ENCODE measurements at places on chromosomes 1 and 21.
A peak's percentile ranks its signal among the peaks of the same experiment; 100 is the strongest.

- no peak for DNase-seq
These were observed 51.0 kb upstream of the GORAB start for GRCh38 chr1:170481000-170481399.

DNA sequence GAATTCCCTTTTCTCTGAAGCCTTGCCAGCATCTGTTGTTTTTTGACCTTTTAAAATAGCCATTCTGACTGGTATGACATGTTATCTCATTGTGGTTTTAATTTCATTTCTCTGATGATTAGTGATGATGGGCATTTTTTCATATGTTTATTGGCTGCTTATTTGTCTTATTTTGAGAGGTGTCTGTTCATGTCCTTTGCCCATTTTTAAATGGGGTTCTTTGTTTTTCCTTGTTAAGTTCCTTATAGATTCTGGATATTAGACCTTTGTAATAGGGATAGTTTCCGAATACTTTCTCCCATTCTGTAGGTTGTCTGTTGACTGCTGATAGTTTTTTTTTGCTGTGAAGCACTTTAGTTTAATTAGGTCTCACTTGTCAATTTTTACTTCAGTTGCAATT, 54.0 kb upstream of the C1orf185 start:
- DNase-seq: no peak

- DNase-seq: no peak
These were observed 41.9 kb downstream of the RCSD1 start for GRCh38 chr1:167671727-167672511.

- DNase-seq: no peak
These were observed 230.1 kb downstream of the DUSP10 start for GRCh38 chr1:221511797-221512196.

DNA sequence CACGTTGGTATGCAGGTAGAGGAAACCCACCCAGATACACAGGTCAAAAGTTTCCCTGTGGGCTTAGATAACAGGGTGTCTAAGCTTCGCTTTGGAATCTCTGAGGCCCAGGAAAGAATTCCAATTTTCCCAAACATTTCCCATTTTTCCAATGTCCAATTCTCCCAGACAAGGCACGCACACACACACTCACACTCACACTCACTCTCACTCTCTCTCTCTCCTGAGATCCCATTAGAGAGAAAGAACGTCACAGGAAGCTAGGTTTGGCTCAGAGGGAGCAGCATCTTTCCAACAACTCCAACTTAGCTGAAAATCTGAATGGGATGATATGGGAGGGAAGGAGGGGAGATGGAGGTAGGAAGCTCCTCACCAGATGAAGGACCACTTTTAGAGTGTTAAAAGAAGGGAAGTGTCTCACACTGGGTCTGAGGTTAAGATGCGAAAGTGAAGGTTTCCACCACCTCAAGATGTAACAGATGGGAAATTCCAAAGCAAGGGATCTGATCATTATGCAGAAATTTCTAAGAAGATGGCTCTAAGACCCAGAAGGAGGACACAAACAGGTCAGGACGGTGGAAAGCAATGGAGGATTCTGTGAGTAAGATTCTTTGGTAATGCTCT, 63.5 kb downstream of the GNG12 start:
- DNase-seq: no peak

- no peak for DNase-seq
These were observed 177.7 kb downstream of the VAV3 start for GRCh38 chr1:107787299-107787698.

DNA sequence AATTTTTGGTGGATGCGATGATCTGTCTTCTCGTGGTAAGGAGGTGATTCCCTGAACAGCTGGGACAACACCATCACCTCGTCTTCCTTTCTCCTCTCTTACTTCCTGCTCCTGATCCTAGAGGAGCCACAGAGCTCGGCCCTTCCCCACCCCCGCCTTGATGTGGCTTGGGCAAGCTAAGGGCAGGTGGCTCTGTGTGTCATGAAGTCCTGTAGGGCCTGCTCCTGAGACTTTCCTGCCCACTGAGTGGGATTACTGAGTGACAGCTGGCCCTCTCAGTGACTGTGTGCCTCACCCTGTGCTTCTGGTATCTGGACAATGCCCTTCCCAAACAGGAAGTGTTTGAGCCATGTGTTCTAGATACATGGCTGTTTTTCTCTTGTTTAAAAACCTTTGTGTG, 153.0 kb downstream of the KCNJ6 start:
- no peak for DNase-seq

DNA sequence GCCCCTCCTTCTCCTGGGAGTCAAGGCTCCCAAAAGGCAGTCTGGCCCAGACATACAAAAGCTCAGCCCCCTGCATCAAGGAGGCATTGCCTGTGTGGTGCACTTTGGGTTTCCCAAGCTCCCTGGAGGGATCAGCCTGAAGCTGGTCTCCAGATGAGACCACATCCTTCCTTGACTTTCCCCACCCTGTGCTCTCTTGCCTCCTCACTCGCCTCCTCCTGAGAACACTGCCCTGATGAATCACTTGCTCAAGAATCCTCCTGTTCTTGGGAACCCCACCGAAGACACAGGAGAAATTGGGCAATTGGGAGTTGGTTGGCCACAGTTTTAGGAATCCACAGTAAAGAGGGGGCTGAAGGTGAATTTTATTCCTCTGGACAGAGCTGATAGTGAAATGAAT, 34.8 kb upstream of the LYST start:
- no peak for DNase-seq

DNA sequence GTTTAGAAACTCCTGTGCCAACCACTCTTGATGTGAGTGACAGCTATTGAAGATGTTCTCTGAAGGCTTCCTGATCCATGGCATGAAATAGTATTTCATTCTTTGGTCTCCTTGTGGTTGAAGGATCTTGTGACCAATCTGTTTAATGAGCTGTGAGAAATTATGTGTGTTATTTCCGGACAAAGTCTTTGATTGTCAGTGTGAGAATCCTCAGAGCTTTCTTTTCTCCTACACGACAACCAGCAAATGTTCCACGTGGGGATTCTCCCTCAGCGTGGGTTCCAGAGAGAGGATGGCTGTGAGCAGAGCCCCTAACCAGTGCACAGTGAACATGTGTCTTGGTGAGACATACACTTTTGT, 45.0 kb upstream of the HOOK1 start:
- no peak for DNase-seq

DNA sequence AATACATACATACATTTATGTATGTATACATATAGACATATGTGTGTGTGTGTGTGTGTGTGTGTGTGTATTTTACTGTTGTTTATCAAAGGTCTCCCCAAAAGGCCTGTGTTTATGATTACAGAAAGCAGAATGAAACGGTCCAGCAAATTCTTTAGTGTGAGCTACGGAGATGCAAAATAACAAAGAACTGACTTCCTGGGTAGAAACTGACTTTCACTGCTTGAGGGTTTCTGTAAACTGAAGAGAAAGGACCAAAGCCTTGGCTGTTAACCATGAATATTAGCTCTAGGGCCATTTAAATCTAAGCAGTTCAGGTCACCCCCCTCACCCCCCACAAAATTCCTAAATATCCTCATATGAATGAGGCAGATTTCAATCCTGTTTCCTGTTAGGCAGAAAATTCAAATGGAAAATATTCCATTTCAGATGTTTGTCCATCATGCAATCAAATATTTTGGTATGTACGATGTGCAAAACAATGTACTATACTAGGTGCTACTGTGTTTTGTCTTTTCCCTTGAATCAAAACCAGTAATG, 213.2 kb downstream of the TGFB2 start:
- no peak for DNase-seq

DNA sequence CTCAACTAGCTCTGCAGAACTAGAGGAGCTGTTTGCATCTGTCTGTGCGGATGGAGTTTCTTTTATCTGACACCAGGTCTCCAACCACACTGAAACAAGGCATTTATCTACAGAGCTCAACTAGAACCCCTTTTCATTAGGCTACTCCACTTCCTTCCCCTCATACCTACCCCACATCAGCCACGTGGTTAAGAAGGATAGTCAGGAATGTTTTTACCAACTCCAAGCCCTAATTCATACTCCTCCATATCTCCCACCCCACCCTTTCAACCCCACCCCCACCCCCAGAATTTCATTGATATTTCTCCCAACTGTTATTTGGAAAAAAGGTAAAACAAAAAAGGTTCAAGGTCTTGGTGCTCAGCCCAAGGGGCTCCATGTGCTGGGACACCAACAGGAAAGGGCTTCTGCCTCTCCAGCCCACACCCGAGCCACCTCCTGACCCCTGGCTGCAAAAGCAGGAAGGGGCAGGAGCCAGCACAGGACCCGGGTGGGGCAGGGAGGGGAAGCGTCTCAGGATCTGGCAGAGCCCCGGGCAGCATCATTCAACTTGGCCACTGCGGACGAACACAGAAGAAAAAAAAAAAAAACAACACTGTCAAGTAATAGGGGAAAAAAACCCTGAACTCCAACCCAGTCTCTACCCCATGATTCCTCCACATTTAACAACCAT, 7.0 kb downstream of the ENSA start:
- DNase-seq: no peak

- DNase-seq: no peak
These were observed 10.0 kb upstream of the LBR start for GRCh38 chr1:225437710-225438437.

GRCh38 chr1:246987083-246987690, 20.7 kb downstream of the ZNF695 start:
- no peak for DNase-seq

- DNase-seq: no peak
These were observed 30.1 kb downstream of the ABCG1 start for GRCh38 chr21:42248783-42249597.

- DNase-seq: no peak
These were observed 164.7 kb downstream of the ZNF648 start for GRCh38 chr1:181896824-181897223.

DNA sequence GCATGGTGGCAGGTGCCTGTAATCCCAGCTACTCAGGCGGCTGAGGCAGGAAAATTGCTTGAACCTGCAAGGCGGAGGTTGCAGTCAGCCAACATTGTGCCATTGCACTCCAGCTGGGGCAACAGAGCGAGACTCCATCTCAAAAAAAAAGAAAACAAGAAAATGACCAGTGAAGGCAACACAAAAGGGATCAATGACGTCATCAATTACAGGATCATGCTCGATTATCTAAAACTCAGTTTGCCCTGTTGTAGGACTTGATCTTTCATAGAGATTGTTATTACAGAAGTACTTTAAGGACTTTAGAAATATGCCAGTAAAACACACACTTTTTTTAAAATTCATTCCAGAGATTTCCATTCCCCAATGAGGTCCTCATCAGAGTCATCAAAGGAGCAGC, 147.8 kb downstream of the ETS2 start:
- no peak for DNase-seq

DNA sequence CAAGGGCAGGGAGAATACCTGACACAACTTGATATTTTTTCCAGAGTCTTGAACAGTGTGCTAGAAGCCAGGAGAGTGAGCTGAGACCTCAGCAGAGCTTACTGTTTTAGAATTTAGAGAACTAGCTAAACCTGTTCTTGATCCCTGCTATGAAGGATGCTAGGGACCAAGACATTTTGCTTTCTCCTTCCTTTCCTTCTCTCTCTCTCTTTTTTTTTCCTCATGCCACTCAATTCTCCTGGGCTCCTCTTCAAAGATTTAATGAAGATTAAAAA, 99.0 kb downstream of the NGF start:
- DNase-seq: no peak

GRCh38 chr1:84624876-84625275, 50.6 kb upstream of the CTBS start:
- no peak for DNase-seq

DNA sequence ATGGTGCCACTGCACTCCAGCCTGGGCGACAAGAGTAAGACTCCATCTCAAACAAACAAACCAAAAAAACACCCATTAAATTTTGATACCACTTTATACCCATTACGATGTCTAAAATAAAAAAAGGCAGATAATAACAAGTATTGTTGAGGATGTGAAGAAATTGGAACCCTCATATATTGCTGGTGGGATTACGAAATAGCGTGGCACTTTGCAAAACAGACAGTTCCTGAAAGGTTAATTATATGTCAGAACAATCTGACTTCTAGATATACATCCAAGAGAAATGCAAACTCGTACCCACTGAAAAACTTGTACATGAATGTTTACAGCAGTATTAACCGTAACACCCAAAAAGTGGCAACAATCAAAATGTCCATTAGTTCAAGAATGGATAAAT, 70.3 kb downstream of the USP24 start:
- DNase-seq: no peak

GRCh38 chr1:97901017-97901658, 19.7 kb downstream of the DPYD start:
- no peak for DNase-seq

DNA sequence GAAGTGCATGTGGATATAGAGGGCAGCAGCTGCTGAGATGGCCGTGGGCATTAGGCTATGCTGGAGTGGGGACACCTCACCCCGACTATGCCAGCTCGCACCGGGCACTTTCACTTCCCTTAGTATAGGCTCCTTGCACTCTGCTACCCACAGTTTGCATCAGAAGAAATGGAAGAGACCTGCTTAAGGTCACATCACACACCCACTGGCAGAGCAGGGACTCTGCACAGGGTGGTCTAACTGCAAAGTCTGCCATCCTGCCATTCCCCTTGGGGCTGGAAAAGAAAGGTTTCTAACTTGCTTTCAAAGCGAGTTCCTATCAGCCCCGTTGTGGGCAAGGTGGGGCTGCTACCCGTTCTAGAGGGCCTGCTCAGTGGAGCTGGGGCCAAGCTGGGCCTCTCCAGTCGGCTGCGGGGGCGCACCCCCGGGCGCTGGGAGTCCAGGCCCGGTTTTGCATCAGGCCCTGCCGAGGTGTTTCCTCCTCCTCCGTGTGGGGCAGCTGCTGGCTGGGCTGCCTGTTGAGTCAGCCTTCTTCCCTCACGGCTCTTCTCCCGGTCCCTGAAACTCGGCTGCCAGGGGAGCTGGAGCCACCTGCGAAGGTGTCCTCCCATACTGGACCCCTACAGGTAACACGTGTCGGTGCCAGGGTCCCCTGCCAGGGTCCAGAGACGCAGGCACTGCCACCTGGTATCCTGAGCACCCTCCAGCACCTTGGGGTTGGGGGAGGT, at the start of gene SYTL1:
Gene SYTL1, plus strand, starts transcription at position 498 of the 728 bp plus-strand sequence. CDS start 3,313 bp downstream, outside the sequence.
- DNase-seq: peak; percentile 74

DNA sequence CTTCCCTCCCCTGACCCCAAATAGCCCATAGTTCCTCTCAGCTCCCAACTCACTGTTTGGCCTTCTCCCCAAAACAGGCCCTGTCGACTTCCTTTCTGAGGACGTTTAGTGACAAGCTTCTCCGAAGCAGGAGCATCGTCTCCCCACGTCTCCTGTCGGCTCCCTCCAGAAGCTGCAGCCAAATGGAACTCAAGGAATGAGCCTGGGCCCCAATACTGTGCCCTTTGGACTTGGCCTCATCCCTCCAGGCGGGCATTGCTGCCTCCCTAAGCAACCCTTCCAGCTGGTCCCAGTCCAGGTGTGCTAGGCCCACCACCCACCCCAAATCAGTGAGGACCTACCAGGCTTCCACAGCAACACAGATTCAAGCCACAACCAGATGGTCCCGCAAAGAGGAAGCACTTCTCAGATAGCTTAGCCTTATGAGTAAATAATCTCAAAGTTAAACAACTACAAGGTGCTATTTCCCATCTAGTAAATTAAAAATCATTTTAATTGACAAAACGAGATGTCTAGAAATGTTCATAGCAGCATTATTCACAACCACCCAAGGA, 33.0 kb downstream of the ACOT7 start:
- no peak for DNase-seq

All from 8988T (cell line).